ENCODE measurements at places on chromosomes 6 and 20.
A peak's percentile ranks its signal among the peaks of the same experiment; 100 is the strongest.

GRCh38 chr6:24522228-24523176 is 27.7 kb downstream of the ALDH5A1 start:
- DNase-seq: no peak

- no peak for DNase-seq
Observed at GRCh38 chr6:87068795-87069194, 26.1 kb downstream of the CGA start.

DNA sequence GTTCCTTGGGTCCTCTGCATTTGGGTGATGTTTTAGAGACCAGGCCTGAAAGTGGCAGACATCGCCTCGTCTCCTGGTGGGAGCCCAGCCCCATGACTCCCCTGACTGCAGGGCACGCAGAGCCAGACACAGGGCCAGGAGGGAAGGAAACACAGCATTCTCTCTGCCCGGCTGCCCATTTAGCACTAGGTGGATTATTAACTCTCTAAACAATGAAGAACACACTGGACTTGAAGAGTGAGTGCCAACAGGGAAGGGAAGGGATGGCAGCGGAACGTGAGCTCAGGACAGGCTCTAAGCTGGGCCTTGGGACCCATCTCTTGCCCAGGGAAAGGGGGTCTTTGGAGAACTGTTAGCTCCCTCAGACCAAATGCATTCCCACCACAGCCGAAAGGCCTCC is 80.4 kb downstream of the TBXT start:
- no peak for DNase-seq

DNA sequence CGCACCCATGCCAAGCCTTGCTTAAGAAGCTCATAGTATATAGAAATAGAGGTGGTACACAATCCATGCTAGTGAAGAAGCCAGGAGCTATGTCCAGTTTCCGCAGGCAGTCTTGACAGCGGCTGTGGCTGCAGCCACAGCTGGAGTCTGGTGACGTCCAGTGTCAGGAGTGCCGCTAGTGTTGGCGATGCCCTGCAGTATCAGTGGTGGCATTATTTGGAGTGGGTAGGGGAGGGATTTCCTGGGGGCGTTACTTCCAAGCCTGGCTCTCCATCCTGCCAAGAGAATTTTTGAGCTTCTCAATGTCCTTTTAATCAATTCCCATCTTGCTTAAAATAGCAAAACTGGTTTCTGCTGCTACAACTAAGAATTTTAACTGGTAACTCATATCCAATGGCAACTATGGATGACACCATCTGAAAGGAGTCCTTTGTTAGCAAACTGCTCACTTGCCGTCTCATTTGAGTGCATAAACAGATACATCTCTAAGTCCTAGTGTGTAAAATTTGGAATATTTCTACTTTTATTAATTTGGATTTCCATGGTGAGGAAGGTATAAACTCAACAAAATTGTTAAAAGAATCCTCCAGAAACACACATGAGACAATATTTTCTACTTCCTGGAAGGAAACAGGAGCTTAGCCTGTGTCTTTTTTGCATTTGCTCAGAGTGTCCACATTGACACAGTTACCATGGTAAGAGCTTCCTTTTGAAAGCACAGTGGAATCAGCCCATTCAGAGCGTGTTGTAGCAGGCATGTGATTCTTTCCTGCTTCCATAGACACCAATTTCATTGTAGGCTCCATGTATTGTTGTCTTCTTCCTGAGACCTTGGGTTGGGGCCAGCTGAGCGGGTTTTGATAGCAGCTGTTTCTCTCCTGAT is 44.6 kb upstream of the PXDC1 start:
- no peak for DNase-seq

DNA sequence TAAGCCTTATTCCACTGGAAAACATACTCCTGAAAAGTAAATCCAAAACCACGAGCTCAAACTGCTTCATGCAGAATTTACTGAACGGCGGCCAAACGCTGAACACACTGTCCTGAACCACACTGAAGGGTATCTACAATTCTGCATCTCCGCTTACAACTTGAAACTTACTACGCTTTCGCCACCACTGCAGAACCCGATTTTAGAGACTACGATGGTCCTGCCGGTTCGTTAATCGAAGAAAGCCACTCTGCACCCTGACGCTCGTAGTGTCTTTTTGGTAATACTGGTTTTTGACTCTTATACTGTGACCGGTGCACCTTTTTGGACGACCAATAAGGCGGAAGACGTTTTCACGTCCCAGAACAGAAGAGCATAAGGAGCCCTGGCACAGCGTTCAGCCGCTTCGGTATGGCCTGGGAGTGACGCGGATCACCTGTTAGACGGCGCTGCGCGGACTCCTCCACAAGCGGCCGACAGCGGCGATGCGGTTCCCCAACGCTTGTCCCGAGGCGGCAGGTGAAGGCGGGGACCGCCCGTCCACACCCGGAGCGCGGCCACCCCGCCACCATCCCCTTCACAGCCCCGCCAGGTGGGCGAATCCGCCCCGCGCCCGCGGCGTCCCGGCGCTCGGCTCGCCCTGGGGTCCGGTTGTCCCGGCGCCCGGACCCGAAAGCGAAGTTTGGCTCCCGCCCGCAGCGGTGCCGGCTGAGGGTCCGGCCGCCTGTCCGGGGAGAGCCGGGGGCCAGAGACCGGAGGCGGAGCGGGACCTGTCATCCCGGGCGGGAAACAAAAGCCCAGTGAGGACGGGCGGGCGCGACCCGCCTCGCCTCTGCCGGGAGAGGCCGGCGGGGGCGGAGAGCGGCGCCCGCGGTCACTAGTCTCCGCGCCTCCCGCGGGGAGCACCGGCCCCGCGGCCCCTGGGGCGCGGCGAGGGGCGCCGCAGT is 784 bp downstream of the FKBP5 start:
- DNase-seq: peak; percentile 12

DNA sequence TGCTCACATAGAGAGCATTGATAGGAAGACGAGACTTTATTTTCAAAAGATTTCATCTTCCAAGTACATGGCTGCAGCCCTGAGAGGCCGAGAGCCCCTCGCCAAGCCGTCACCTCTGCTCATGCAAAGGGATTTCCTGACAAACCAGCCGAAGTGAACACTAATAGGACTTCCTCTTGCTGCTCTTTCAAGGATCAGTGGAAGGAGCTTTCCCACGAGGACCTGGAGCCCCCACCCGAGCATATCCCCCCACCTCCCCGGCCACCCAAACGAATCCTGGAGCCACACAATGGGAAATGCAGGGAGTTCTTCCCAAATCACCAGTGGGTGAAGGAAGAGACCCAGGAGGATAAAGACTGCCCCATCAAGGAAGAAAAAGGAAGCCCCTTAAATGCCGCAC is 69.3 kb downstream of the PTPN1 start:
- DNase-seq: no peak

- no peak for DNase-seq
Observed at GRCh38 chr6:103983860-103984259, 875.9 kb downstream of the HACE1 start.

DNA sequence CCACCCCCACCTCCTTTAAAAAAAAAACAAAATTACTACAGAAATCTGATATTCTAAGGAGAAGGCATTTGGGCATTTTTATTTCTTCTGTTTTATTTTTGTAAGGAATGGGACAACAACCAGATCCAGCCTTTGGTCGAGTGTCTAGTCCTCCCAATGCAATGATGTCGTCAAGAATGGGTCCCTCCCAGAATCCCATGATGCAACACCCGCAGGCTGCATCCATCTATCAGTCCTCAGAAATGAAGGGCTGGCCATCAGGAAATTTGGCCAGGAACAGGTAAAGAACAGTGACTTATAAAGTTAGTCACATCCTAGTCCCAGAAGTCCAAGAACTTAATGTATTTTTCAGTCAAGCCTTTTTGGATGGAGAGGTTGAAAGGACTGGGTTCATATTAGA is 133.0 kb downstream of the SULF2 start:
- no peak for DNase-seq

DNA sequence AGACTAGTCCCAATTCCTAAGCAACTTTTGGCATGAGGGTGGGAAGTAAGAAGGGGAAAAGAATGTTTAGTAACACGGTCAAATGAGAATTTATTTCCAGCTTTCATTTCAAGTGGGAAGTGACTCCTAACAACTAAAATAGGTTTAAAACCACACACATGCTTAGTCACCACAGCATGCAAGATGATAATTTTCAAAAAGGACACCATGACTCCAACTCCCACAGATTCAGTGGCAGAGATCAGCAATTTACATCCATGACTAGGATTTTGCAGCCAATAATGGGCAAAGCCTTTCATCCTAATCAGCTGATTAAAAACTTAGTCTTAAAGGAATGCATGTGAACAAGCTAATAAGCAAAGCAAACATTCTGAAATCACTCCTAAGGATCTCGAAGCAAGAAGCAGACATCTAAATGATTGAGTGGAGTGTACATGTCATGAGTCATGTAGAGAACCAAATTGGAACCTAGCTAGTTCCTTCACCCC is 48.1 kb upstream of the GCLC start:
- no peak for DNase-seq

GRCh38 chr6:52537001-52537753 is 39.7 kb downstream of the TRAM2 start:
- DNase-seq: no peak

DNA sequence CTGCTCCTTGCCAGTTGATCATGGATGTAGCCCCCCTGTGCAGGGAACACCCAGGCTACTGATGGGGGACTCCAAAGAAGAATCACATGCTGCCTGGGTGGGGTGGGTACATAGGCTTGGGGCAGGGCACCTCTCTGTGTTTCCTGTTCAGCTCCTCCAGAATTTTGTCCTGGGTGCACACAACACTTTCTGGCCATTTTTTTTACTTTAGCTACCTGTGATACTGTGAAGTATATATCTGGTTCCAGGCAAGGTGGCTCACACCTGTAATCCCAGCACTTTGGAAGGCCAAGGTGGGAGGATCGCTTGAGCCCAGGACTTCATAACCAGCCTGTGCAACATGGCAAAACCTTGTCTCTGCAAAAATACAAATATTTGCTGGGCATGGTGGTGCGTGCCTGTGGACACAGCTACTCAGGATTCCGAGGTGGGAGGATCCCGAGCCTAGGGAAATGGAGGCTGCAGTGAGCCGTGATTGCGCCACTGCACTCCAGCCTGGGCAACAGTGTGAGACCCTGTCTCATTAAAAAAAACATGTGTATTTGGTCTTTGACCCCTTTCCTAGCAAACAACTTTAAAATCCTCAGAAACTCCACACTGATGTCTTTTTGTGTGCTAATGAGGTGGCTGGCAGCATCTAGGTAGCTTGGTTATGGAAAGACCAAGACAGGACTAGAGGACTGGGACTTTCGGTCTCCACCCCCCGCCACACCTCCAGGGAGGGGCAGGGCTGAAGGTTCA is 14.1 kb downstream of the SLC4A11 start:
- DNase-seq: no peak

- DNase-seq: no peak
Observed at GRCh38 chr6:161544801-161545480, 271.1 kb upstream of the AGPAT4 start.

GRCh38 chr20:2112910-2113309 is 11.3 kb downstream of the STK35 start:
- no peak for DNase-seq

- DNase-seq: no peak
Observed at GRCh38 chr6:132202574-132202973, 198.7 kb downstream of the MOXD1 start.

DNA sequence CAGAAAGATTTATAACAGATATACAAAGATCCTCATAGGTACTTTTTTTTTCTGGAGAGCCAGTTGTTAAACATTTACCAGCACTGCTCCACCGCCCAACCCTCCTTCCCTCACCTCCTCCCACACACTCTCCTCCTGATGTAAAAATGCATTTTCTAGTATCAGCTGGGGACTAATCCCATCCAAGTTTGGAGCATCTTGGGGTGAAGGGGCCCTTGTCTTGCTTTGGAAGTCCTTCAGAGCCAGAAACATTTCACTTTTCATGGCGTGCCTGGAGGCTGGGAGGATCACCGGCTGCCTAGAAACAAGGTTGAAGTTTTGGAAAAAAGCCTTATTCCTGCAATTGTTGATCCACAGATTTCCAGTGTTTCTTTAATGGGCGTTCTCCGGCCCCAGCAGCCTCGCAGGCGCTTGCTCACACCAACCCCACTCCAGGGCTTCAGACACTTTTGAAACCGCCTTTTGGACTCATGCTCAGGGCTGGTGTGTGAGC is 165.1 kb upstream of the AFDN start:
- DNase-seq: no peak

DNA sequence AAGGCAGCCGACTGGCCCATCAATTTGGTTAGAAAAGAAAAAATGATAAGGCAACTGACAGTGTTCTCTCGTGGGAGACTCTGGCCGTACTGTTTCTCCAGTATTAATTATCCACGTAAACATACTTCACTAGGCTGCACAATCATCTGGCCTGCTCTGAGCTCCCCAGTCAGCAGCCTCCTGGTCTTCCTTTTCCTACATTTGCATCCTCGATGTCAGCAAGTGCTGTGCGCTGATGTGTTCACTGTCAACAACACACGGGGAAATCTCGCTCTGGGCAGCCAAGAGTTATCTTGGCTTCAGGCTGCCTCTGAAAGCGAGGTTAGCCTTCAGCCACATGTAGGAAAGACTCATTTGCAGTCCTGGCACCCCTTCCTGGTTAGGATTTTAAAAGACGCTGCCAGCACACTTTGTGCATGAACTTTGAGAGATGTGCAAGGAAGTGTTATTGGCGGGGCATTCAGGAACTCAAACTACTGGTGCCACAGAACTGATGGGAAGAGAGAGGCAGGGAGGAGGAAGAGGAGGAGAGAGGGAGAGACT is 460.5 kb upstream of the ARID1B start:
- DNase-seq: no peak

DNA sequence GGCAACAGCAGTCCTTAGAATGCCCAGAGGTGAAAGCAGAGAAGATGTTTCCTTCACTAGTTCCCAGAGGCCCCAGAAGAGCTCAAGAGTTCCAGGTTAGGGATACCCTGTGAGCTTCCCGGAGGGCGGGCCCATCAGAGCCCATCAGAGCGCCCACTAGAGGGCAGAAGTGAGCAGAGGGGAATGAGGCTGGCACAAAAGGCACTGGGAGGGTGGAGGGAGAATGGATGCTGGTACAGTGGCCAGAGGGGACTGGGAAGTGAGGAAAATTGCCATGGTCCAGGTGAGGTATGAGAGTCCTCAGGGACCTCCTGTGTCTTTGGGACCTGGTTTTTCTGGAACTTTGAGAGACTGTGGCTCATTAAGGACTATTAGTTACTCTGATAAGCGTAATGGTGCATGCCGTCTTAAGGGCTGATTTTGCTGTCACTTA is 57.3 kb downstream of the LINC00237 start:
- peak; percentile 2 for DNase-seq

DNA sequence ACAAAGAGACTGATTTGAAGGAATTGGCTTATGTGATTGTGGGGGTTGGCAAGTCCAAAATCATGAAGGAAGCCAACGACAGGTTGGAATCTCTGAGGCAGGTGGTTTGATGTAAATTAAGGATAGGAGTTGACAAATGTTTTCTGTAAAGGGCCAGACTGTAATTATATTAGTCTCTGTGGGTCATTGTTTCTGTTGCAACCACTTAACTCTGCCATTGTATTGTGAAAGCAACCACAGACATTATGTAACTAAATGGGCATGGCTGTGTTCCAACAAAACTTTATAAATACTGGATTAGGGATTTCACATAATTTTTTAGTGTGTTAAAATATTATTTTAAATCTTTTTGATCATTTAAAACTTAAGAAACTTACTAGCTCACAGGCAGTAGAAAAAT is 199.2 kb upstream of the MYLIP start:
- DNase-seq: no peak

GRCh38 chr6:35754452-35755277 is 17.8 kb downstream of the ARMC12 start:
- DNase-seq: no peak

- DNase-seq: no peak
Observed at GRCh38 chr6:120935908-120936307, 398.4 kb downstream of the TBC1D32 start.

GRCh38 chr6:116267836-116268588 is 11.7 kb downstream of the TSPYL1 start:
- no peak for DNase-seq

Data from effector memory CD4-positive, alpha-beta T cell (primary cell).